ENCODE measurements at places on chromosomes 2 and 18.

DNA sequence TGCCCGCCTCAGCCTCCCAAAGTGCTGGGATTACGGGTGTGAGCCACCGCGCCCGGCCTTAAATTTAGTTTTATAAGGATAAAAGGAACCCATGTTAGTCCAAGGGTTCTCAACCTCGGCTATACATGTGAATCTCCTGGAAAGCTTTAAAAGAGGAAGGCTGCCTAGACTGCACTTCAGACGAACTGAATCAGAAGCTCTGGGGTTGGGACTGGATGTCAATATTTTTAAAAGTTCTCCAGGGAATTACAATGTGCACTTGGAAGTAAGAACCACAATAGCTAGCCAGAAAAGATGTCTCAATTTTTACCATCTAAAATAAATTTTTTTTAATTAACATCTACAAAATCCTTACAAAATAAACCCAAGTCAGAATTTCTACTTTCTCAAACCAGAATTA, 10.1 kb downstream of the LMAN2L start:
- DNase-seq: no peak

DNA sequence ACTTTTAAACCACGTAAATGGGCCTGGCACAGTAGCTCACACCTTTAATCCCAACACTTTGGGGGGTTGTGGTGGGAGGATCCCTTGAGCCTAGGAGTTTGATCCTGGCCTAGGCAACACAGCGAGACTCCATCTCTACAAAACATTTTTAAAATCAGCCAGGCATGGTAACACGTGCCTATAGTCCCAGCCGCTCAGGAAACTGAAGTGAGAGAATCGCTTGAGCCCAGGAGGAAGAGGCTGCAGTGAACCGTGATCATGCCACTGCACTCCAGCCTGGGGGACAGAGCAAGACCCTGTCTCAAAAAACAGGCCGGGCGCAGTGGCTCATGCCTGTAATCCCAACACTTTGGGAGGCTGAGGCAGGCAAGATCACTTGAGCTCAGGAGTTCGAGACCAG, 12.2 kb downstream of the ROCK1 start:
- DNase-seq: no peak

- DNase-seq: no peak
Measured at GRCh38 chr2:95348609-95349567, 51.7 kb downstream of the KCNIP3 start.

- no peak for DNase-seq
Measured at GRCh38 chr2:231489990-231490389, 25.7 kb upstream of the NCL start.

- DNase-seq: no peak
Measured at GRCh38 chr2:196274387-196274809, 103.0 kb upstream of the STK17B start.

DNA sequence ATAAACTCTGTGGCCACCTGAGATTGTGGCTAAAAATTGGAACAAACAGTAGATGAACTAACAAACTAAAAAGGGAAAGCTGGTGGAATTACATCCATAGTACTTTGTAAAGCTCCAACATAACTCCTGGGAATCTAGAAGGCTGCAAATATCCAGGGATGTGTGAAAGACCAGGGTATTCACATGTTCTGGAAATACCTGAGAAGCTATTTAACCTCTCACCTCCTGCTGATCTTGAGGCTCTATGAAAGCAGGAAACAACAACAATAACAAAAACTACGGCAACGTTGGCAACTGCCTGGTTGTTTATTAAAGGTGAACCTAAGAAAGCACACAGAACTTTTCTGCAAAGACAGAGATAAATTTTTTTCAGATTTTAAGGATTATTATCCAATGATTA, 171.3 kb downstream of the CCDC178 start:
- no peak for DNase-seq

GRCh38 chr18:63858456-63858855, 29.0 kb upstream of the SERPINB2 start:
- DNase-seq: no peak

DNA sequence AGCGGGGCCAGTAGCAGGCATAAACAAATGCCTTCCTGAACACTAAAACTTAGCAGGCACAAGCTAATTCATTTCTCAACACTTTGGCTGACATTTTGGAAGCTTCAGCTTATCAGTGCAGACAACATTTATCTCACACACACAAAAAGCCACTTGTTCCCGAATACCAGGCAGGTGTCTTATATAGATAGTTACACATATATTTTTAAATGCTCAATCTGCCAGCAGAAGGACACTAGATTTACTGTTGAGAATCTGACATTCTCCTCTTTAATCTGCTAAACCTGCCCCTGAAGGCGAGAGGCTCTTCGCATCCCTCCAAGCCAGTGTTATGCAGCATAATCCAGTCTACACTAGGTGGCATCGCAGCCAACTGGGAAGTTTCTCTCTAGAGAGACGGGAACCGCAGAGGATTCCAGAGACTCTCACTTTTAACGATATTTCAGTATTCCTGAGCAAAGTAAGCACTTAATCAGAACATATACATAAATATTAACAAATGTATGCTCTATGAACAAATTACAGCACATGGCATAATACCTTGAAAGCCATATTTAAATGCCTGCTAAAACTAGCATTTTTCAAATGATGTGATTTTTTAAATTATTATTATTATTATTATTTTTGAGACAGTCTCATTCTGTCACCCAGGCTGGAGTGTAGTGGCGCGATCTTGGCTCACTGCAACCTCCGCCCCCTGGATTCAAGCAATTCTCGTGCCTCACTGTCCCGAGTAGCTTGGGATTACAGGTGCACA, 90.2 kb upstream of the SCG2 start:
- DNase-seq: peak; percentile 26

GRCh38 chr2:4653991-4654390, 950.6 kb downstream of the DCDC2C start:
- no peak for DNase-seq

DNA sequence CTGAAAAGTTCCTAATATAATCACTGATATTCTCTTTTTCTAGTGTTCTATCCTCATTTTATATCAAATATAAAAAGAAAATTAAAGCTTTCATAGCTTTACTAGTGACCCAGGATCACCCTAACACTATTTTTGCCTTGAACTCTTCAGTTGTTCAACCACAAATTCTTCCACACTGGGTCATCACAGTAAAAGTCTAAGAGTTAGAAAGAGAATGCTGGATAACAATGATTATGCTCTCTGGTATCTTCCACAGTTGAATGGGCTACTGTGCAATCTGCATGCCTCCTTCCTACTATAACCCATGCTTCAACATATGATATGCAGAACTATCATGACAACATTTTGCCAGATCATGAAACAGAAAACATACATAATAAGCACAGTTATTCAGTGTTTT, 32.3 kb downstream of the CHN1 start:
- no peak for DNase-seq

DNA sequence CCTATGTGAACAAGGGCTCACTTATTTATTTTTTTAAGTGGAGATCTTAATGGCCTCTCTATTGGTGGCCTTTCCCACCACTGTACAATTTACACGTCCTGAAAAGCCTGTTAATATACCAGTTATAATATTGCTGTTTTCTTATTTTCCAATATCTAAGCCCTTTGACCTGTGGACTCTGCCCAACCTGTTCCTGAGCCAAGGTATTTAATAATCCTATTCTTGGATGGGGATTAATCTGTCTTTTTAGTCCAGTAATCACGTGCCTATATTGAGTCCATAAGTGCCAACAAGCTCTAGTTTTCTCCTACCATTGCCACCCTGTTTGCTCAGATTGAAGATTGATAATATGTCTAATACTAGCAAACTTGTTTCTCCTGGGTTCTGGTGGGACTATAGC, 42.7 kb downstream of the MBD5 start:
- no peak for DNase-seq

DNA sequence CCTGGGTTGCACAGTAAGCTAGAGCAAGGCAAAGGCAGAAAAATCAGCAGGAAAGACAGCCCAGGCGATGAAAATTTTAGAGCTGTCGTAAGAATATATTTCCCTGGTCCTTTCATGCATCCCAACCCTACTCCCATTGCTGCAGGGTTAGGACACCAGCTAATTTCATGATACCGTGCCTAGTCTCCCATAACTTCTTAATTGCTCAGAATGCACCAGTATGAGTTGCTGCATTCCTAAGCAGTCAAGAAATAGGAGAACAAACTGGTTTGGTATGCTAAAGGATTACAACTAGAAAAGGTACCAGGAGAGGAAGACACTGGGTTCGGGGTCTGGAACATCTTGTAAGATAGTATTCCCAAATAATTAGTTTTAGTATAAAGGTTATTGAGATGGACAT, 269.4 kb upstream of the NRXN1 start:
- DNase-seq: no peak

GRCh38 chr2:26400723-26401122, 997 bp upstream of the DRC1 start:
- DNase-seq: no peak

- no peak for DNase-seq
Measured at GRCh38 chr18:13543144-13543543, 183.2 kb downstream of the FAM210A start.

DNA sequence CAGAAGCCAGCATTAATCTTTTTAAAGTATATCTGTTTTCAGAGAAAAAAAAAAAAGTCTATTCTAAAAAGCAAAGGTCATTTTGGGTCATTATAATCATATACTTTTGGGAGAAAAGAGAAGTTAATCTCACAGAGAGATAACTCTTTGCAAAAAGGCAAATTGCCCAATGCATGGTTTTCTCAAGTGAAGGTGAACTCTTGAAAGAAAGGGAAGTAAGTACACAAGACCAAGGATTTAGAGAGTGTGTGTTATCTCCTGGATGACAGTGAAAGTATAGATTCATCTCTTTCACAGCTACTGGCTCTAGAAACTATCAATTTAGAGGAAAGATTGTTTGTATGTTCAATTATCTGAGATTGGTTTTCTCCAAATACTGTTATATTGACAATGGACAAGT, 151.4 kb downstream of the CD8B2 start:
- no peak for DNase-seq

DNA sequence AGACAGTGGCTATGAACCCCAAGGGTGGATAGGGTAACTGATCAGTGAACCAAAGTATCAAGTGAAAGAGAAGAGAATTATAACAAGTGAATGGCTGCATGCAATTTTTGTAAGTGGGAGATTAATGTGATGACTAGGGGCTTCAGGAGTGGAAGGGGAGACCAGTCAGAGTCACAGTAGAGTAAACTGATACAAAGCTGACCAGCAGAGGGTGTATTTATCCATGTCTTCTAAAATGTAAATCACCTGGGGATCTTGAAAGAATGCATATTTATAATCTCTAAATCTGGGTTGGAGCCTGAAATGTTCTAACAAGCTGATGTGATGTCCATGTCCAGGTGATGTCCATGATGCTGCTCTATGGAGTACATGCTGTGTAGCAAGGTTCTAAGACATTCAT, 1351.3 kb upstream of the CHAC2 start:
- no peak for DNase-seq

DNA sequence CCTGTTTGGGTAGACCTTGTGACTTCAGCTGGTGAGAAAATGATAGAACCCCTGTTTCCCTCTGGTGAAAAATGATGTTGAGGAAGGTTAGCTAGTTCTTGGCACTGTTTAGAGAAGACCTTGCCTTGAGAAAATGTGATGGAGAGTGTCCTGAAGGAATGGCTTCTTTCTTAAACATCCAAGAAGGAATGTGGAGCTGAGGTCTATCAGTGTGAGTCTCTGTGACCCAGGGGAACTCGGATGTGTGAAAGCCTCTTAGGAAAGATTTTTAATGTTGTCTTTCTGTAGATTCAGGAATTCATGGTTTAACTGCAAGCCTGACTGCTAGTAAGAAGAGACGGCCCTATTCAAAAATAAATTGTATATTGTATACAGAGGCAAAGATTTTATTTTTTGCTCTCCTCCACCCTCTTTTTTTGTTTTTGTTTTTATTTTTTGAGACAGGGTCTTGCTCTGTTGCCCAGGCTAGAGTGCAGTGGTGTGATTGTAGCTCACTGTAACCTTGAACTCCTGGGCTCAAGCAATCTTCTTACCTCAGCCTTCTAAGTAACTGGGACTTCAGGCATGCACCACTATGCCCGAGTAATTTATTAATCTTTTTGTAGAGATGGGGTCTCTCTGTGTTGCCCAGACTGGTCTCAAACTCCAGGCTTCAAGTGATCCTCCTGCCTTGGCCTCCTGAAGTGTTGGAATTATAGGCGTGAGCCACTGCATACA, 87.5 kb downstream of the ZNF532 start:
- no peak for DNase-seq

DNA sequence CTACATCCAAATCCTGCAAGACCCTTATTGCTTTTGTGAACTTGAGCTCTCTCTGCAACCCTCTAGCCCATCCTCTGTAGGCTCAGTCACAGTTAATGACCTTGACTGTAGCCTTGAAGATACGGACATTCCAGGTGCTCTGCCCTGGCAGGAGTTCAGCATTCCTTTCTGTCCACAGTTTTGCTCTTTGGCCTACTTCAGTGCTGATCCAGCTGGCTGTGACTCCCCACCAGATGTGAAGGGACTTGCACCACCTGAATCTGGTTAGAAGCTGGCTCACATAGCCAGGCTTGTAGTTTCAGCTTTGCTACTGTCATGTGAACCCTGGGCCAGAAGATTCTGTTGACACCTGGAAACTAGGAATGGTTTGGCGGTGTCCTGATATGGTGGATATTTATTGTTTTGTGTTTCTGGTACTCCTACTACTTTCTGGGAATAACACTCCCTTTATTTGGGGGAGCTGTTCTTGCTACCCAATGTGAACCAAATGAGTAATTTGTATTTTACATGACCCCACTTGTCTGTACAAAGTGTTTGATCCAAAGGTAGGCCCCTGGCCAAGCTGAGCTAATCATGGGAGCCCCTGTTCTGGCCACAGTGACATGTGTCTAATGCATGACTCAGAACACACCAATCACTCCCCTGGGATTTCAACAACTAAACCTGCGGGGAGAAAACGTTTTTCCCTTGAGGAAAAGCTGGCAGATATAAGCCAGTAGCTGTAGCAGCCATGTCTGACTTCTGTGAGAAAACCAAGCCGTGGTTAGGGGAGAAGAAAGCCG, 73.4 kb downstream of the CDCA7 start:
- no peak for DNase-seq

DNA sequence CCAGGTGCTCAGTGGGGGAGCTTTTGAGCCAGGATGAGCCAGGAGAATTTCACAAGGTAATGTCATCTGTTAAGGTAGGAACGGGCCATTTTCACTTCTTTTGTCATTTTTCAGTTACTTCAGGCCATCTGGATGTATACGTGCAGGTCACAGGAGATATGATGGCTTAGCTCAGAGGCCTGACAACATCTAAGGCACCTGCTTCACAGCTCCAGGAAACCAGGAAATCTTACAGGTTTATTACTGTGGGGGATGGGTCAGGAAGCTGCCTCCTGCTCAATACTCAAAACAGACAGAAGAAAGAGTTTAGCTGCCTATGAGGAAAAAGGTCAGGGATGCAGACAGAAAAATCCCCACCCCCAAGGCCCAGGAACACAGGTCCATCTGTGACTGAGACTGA, 364.3 kb upstream of the LRP1B start:
- DNase-seq: no peak

DNA sequence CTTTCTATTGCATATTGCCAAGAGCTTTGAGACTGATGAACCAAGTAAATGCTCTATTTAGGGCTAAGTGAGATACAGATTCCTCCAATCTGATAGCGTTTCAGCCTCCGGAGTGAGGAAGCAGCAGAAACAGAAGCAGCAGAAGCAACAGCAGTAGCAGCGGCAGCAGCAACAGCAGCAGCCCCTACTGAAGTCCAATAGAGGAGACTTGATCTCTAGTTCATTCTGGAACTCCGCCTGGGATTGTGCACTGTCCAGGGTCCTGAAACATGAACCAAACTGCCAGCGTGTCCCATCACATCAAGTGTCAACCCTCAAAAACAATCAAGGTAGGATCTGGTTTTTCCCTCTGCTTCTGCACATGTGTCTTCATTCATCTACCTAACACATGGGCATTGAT, at the start of gene DPP10:
Gene DPP10 (plus strand): TSS at position 132 of the 400 bp plus-strand sequence.
- no peak for DNase-seq
